ENCODE measurements at places on chromosomes 7 and 10.

- DNase-seq, result no peak
These were observed 67.5 kb upstream of the MEOX2 start for GRCh38 chr7:15753887-15754579.

GRCh38 chr10:7473474-7473873, 62.6 kb upstream of the SFMBT2 start:
- no peak for DNase-seq

GRCh38 chr10:129622736-129623135, 155.7 kb downstream of the MGMT start:
- no peak for DNase-seq

DNA sequence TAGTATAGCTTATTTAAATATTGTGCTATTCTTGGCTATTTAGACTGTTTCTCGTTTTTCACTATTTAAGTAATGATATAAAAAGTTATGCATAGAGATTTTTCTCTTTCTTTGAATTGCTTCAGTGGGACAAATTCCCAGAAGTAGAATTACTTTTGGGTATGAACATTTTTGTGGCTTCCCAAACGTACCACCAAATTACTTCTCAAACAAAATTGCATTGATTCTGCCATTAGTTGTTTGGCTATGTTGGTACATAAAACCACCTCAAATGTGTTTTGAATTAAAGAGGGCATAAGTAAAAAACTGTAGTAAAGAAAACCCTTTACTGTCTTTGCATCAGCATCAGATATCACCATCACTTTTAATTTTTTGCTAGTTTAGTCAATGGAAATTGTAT, 31.0 kb downstream of the AKR1B1 start:
- no peak for DNase-seq

DNA sequence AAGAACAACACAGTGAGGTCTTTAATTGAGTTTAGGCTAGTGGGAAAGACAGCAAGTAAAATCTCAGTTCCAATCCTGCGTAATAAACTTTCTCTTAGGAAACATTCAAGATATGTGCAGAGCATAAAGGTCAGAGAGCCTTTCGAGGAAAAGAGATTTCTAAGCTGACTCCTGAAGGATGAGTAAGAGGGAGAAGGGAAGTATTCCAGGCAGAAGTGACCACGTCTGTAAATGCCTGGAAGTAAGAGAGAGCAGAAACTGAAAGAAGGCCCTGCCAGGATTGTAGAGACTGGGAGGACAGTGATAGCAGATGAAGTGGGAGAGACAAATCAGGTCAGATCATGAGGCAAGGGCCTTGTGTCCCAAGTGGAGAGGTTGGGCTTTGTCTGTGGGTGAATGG, 41.8 kb downstream of the PNLIPRP3 start:
- DNase-seq, result no peak

GRCh38 chr7:140034421-140034820, 28.3 kb downstream of the PARP12 start:
- DNase-seq, result no peak

DNA sequence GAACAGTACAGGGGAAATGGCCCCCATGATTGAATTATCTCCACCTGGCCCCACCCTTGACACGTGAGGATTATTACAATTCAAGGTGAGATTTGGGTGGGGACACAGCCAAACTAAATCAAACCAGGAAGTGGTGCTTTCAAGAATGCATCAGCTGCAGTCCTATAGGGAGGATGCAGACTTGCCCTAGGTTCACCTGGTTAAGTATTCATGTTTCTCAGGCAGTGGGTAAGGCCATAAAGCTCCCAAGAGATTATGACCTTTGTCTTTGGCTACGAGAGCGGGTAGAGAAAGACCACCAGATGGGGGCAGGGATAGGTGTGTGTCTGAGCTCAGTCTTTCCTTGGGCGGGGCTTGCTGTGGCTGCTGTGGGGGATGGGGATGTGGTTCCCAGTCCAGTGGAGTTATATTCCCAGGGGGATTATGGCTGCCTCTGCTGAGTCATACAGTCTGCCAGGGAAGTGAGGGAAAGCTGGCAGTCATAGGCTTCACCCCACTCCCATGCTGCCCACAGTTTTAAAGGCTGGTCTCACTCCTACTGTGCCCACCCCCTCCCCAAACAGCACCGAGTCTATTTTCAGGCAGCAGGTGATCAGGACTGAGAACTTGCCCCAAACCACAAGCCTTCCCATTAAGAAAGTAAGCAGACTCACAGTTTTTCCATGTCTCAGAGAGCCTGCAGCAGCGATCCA, 8.4 kb upstream of the R3HCC1L start:
- DNase-seq, result no peak

GRCh38 chr7:158828133-158829020, 932 bp downstream of the ESYT2 start:
- DNase-seq, result no peak

GRCh38 chr10:123019941-123020703, 11.3 kb downstream of the ACADSB start:
- no peak for DNase-seq

- no peak for DNase-seq
These were observed 40.5 kb downstream of the PPP1R3C start for GRCh38 chr10:91592266-91592975.

- no peak for DNase-seq
These were observed 46.4 kb upstream of the RSBN1L start for GRCh38 chr7:77649716-77650349.

DNA sequence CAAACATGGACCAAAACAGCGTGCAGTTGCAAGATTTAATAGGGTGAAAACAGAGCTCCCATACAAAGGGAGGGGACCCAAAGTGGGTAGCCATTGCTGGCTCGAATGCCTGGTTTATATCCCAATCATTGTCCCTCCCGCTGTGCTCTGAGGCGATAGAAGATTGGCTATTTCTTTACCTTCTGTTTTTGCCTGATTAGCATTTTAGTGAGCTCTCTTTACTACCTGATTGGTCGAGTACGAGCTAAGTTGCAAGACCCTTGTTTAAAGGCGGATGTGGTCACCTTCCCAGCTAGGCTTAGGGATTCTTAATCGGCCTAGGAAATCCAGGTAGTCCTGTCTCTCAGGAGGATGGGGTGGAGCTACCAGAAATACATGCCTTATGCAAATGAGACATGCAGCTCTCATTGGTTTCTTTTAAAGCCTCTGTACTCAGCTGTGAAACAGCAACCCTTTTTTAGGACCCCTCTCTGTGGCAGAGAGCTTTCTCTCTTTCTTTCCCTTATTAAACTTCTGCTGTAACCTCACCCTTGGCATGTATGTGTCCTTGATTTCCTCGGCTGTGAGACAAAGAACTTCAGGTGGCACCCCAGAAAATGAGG, 202.4 kb downstream of the CCSER2 start:
- DNase-seq, result no peak

- DNase-seq, result no peak
These were observed 156.1 kb downstream of the KIF20B start for GRCh38 chr10:89857431-89858042.

DNA sequence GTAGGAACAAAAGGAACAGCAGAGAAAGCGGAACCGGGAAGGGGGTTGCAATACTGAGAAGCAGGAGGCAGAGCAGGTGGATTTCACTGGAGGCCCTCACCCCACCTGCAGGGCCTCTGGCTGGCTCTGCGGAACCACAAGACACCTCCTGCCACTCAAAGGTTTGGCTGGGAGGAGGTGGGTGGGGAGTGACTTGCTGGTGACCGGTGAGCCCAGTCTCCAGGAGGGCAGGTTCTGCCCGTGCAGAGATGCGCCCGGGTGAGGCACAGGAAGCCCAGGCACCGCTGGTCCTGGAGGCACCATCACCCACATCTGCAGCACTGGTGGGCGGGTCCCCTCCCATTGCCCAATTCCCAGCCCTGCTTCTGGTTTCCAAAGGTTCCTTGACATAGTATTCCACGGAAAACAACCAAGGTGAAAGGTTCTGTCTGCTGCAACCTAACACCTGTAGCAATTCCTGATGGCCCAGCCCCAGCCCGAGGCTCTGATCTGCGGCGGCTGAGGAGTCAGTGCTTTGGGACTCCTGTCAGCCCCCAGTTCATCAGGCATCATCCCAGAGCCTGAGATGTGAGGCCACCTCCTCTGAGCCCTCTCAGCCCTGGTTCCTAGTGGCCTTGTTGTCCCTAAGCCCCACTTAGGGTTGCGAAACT, 64.4 kb downstream of the CALML3 start:
- no peak for DNase-seq

GRCh38 chr7:50300336-50300735, 4.2 kb upstream of the IKZF1 start:
- DNase-seq, result no peak

- DNase-seq, result no peak
These were observed 2.9 kb upstream of the NRAP start for GRCh38 chr10:113666682-113667252.

- no peak for DNase-seq
These were observed 5.4 kb downstream of the PSD start for GRCh38 chr10:102413053-102413705.

GRCh38 chr10:7168414-7168813, 242.4 kb downstream of the SFMBT2 start:
- DNase-seq, result no peak

- DNase-seq, result peak; percentile 30
These were observed 2.9 kb downstream of the DEPP1 start for GRCh38 chr10:44975431-44976331.

DNA sequence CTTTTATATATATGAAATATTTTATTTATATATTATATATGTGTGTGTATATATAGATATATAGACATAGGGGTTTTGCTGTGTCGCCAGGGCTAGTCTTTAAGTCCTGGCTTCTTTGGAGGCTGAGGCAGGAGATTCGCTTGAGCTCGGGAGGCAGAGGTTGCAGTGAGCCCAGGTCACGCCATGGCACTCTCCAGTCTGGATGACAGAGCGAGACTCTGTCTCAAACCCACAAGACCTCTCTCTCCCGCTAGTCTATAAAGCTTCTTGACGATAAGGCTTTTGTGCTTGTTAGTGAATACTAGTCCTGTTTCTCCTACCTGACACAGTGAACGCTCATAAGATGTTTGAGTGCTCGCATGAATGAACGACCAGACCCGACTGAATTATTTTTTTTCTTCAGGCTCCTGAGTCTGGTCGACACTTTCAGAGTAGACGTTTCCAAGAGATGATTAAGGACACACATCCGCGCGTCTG, 577 bp upstream of the DDX21 start:
- no peak for DNase-seq

DNA sequence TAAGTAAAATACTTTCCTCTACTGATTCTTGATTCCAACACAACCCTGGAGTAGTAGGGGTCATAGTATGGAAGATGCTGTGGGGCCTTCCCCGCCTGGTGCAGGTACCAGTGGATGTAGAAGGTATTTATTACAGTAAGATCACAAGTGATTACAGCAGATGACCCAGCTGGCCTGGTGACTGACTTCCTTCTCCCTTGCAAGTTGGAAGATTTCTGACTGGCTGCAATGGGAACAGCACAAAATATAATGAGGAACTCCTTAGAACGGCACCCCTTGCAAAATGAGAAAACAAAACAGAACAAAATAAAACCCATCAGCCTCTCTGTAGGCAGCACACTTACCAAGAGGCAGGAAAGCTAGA, 61.7 kb upstream of the TARP start:
- DNase-seq, result no peak

- DNase-seq, result no peak
These were observed 82.1 kb upstream of the GATA3 start for GRCh38 chr10:7972367-7972766.

DNA sequence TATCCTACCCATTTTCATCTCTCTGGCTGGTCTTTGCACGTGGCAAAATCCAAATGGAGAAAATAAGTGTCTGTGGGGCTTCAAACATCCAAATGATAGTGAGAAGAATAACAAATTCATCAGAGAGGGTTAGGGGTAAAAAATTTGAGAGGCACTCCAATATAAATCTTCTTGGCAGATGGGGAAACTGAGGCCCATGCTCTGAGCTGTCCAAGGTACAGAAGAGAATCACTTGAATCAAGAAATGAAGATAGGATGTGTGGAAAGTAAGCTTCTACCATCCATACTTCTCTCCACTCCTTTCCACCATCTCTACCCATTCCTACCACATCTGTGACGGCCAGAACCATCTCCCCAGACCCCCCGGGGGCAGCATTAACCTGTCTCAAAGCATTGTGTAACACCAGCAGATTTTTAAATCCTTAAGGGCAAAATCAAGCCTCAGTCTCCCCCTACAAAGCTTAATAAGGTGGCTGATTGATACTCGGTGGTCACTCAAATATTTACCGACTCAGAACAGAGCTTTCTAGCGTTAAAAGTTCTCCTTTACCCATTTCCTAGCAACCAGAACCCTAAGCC, 818 bp downstream of the GOT1 start:
- no peak for DNase-seq

DNA sequence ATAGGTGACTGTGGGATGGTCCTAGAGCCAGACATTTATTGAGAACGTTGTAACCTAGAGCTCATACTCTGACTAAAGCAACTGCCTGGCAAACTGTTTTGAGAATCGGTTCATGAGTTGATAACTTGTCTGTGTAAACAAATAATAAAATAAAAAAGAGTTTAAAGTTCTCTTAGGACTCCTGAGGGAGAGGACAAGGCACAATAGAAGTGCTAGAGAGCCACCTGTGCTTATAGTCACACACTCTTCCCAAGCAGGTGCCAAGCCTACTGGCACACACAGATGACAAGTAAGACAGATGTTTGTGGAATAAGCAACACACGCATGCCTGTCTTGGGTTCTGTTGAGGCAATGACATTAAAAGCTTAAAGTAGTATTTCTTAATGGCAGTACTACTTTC, 7.9 kb downstream of the EDRF1 start:
- no peak for DNase-seq

GRCh38 chr10:74047871-74048270, 50.0 kb downstream of the VCL start:
- no peak for DNase-seq

GRCh38 chr7:47818796-47819606, 129.3 kb downstream of the PKD1L1 start:
- peak; percentile 33 for DNase-seq

DNA sequence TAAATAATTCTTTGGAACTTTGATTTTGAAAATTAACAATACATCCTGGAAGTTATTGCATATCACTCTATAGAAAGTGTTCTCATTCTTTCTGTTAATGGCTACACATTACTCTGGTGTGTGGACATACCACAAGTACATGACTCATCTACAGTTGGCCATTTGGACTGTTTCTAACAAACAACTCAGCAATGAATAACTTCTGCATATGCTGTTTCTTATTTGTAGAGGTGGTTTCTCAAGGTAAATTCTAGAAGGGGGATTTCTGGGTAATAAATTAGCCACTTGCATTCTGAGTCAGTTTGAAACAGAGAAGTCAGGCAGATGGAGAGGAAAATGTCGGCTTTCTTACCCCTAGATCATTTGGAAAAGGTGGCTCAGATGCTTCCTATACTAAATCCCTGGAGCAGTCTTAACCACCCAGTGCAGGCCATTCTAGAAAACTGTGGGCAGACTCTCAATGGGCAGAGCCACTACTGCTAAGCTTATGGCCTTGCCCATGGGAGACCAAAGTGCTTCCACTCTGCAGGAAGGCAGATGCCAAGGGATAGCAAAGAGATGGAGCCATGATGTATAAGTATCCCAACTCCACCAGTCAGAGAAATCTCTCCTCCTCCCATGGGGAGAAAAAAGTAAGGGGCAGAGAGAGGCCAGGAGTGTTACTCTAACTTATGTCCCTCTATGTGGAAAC, 194.0 kb upstream of the PLPP4 start:
- DNase-seq, result no peak

GRCh38 chr7:47518827-47519226, 63.1 kb downstream of the TNS3 start:
- no peak for DNase-seq

All from skeletal muscle cell (primary cell).